ENCODE measurements at places on chromosomes 1 and 21. TPM values are rescaled to one million over a fixed set of nuclear protein-coding genes. Genes with fewer than 3 reads are reported as not detected.
A peak's percentile ranks its signal among the peaks of the same experiment; 100 is the strongest.

- H3K36me3 ChIP-seq: no peaks in the 10 kb centered on the region
- H3K4me1 ChIP-seq: no peaks in the 10 kb centered on the region
- H3K27ac ChIP-seq: no peak overlapping the region
These were observed 48.9 kb upstream of the MROH9 start for GRCh38 chr1:170886460-170886859.

- H3K4me1 ChIP-seq: no peaks in the 10 kb centered on the region
- no peak overlapping the region for H3K4me3 ChIP-seq
- H3K27me3 ChIP-seq: no peaks in the 10 kb centered on the region
- H3K27ac ChIP-seq: no peak overlapping the region
- no peak for DNase-seq
These were observed 15.1 kb downstream of the MAB21L3 start for GRCh38 chr1:116126281-116126680.

DNA sequence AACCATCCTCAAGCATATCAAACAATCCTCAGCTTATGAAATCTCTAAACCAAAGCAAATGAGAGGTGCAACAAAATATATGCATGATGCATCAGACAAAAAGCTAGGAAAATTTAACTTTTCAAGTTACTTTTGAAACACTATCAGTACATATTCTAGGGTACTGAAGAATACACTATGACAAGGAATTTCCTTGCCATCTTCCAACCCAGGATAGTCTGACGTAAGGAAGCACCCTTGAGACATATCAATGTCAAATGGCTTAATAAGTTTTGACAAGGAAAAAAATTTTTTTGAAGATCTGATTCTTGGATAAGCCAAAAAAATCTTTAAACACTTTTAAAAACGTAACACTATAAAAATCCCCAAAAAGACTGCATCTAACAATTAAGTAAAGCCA, 64.9 kb downstream of the KIFAP3 start:
- H3K36me3 ChIP-seq: peaks cover 4% of the 10 kb centered on the region
- no peak for DNase-seq
- H3K4me3 ChIP-seq: no peak overlapping the region
- no peak overlapping the region for H3K27ac ChIP-seq
- no peaks in the 10 kb centered on the region for H3K27me3 ChIP-seq
- no peaks in the 10 kb centered on the region for H3K4me1 ChIP-seq

FCER1G gene
- total RNA-seq: 12.6 TPM

- no peak overlapping the region for H3K4me3 ChIP-seq
- no peak overlapping the region for H3K27ac ChIP-seq
- no peaks in the 10 kb centered on the region for H3K36me3 ChIP-seq
- H3K4me1 ChIP-seq: no peaks in the 10 kb centered on the region
- no peak for DNase-seq
- no peaks in the 10 kb centered on the region for H3K27me3 ChIP-seq
These were observed 22.1 kb downstream of the GRHL3 start for GRCh38 chr1:24341260-24341659.

- peak overlapping the region; percentile 15 for H3K27ac ChIP-seq
These were observed 42.7 kb downstream of the ITSN1 start for GRCh38 chr21:33684923-33685560.

DNA sequence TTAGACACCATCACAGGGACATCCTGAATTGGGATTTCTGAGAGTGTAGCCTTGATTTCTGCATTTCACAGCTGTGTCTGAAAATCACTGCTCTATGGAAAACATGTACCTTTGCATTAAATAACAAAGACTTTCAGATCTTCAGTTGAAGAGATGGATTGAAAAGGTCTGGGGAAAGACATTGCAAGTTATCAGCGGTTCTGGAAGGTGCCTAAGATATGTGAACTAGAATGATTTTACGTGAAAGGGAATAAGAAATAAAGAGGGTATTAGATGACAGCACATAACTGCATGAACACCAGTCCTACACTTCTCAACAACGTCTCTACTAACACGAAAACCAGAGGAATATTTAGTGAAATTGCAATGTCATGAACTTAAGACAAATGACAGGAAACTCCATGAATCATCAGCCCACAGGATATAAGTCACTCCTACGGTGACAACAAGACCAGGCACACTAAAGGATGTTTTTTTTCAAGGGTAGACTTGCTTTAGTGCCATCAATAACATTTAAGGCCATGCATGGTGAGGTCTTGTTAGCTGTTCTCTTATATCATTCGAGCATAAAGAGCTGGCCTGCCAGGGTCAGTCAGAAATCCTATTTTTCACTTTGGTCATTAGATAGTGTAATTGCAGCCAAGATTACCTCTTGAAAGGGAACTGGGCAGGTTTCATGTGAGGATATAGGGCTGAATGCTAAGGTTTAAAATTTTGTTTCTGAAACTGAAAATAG, 283.1 kb downstream of the GRIK1 start:
- no peak overlapping the region for H3K27ac ChIP-seq
- H3K4me3 ChIP-seq: no peak overlapping the region
- DNase-seq: no peak
- no peaks in the 10 kb centered on the region for H3K4me1 ChIP-seq
- no peaks in the 10 kb centered on the region for H3K36me3 ChIP-seq

DNA sequence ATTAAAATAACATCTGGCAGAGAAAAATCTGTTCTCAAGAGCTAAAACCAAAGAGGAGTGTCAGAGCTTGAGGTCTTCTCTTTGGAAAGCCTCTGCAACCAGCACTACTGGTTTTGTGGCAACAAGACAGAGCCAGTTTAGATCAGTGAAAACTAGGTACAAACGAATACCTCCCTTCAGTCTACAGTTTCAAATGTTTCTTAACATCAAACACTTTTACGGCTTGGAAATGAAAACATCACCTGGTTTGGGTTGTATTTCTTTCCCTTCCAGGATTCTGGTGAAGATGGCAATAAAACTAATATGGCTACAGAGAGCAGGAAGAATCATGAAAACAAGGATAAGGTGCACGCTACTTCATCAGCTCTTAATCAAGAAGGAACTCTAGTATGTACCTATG, 339.4 kb upstream of the ESRRG start:
- H3K36me3 ChIP-seq: no peaks in the 10 kb centered on the region
- peak overlapping the region; percentile 49 for H3K27ac ChIP-seq
- no peaks in the 10 kb centered on the region for H3K4me1 ChIP-seq
- H3K4me3 ChIP-seq: no peak overlapping the region

DNA sequence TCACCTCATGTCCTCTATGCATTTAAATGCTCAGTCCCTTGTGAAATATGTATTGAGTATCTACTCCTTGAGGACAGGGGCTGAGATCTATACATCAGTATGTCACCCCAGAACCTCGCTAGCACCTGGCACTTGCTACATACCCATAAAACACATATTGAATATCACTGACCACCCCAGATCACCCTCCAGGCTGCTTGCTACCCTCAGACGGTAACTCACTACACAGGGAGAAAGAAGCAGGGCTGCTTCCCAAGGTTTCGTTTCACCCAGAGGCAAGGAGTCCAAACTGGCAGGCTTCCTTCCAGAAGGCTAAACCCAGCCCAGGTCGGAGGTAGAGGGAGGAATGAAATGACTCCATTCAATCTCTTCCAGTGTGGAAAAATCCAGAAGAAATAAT, 8.5 kb downstream of the INKA2 start:
- H3K4me3 ChIP-seq: no peak overlapping the region
- DNase-seq: no peak
- peaks cover 17% of the 10 kb centered on the region for H3K36me3 ChIP-seq
- peaks cover 44% of the 10 kb centered on the region for H3K4me1 ChIP-seq
- H3K27me3 ChIP-seq: no peaks in the 10 kb centered on the region

- no peak overlapping the region for H3K4me3 ChIP-seq
- no peak for DNase-seq
- no peaks in the 10 kb centered on the region for H3K27me3 ChIP-seq
- H3K27ac ChIP-seq: no peak overlapping the region
- no peaks in the 10 kb centered on the region for H3K36me3 ChIP-seq
- H3K4me1 ChIP-seq: peaks cover 11% of the 10 kb centered on the region
These were observed 87.4 kb downstream of the DHRS3 start for GRCh38 chr1:12530462-12531178.

DNA sequence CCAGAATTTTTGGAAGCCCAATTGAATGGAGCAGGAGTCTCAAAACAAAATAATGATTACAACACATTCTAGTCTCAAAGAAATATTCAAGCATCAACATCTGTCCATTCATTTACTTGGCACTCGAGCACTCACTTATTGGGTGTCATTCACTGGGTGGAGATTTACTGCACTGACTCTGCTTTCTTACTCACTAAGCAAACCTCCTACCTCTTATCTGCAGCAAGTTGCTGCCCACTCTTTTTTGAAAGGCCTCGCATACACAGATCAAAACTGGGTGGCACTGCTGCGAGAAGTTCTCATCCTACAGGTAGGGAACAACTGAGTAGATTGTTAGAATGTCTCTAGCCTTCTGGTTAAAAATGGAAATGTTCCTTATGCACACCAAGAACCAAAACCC, 18.0 kb downstream of the RHBDL2 start:
- no peaks in the 10 kb centered on the region for H3K36me3 ChIP-seq
- H3K27ac ChIP-seq: no peak overlapping the region
- no peak overlapping the region for H3K4me3 ChIP-seq
- H3K4me1 ChIP-seq: no peaks in the 10 kb centered on the region

DNA sequence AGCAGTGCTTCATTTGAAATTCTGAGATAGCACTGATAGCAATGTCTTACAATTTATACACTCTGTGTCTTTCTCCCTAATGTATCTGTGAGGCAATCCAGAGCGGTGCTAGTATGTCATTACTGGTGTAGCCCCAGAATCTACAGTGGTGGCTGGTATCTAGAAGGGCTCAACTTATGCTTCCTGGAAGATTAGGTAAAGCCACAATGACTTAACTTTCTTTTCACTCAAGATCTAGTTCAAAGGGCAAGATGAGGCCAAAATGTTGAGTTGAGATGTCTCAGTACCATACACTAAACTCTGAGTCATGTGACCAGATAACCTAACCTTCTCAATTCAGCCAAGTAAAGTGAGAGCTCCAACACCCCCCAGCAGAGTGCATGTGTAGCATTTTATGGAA, 77.5 kb downstream of the PAPPA2 start:
- no peak overlapping the region for H3K27ac ChIP-seq
- H3K36me3 ChIP-seq: no peaks in the 10 kb centered on the region
- H3K27me3 ChIP-seq: no peaks in the 10 kb centered on the region
- no peaks in the 10 kb centered on the region for H3K4me1 ChIP-seq
- H3K4me3 ChIP-seq: no peak overlapping the region

DNA sequence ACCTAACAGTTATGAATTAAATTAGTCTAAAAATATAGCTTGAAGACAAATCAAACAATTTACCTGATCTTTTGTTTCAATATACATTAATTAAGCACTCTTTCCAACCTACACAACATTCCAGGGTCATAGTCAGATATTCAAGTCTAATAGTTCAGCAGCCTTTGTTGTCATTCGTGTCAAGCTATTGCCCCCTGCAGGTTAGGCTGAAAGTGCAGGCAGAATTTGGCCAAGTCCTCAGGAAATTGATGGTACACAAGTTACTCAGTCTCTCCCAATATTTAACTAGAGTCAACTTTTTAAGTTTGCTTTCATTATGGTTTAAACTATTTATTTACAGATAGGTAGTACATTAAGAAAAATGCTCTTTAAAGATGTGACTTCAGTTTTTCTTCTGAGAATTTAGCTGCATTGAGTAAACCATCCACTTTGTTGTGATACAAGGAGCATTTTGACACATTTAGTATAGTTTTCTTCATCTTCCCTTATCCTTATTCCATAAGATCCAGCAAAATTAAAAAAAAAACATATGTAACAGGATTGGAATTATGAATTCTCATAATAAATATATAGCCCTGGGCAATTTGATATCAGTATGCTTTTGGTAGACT, 130.3 kb upstream of the DPYD start:
- peak; percentile 62 for DNase-seq
- no peak overlapping the region for H3K4me3 ChIP-seq
- no peak overlapping the region for H3K27ac ChIP-seq
- no peaks in the 10 kb centered on the region for H3K36me3 ChIP-seq
- peaks cover 78% of the 10 kb centered on the region for H3K27me3 ChIP-seq
- peaks cover 26% of the 10 kb centered on the region for H3K4me1 ChIP-seq

DNA sequence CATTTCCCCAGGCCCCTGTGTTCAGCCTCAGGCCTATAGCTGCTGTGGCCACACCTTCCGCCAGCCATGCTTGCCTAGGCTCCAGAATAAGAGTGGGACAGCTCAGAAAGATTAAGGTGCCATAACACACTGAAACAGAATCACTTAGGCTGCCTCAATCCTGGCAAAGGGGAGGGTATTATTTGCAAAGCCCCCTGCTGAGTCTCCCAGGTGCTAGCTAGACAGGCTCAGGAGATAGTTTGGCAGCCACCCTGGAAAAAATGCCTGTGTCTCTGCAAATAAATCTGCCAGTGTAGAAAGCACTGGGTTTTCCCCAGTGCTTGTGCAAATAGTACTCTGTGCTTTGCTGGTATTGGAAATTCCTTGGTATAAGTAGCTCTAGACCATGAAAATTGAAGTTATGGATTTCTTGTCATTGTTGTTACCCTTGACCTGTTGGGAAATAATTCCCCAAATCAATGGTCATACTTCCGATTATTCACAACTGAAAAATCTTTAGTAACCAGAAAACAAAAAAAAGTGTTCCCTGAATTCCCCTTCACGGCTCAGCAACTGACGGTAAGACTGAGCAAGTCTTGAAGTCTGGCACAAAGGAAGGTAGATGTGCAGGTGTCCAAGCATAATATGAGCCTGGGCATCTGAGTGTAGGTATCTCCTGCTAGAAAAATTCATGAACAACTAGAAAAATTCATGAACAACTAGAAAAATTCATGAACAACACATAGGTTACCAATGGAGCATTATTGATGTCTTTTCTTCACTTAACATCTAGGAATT, 56.9 kb downstream of the PROX1 start:
- peaks cover 3% of the 10 kb centered on the region for H3K27me3 ChIP-seq
- no peak overlapping the region for H3K4me3 ChIP-seq
- no peaks in the 10 kb centered on the region for H3K4me1 ChIP-seq
- H3K27ac ChIP-seq: no peak overlapping the region
- no peaks in the 10 kb centered on the region for H3K36me3 ChIP-seq

GSTM1 gene
- total RNA-seq: not detected

- H3K27me3 ChIP-seq: no peaks in the 10 kb centered on the region
- no peak for DNase-seq
- H3K4me3 ChIP-seq: no peak overlapping the region
- H3K27ac ChIP-seq: no peak overlapping the region
- no peaks in the 10 kb centered on the region for H3K36me3 ChIP-seq
These were observed 25.4 kb upstream of the FMO1 start for GRCh38 chr1:171222936-171223335.

XCL2 gene
- not detected for total RNA-seq

DNA sequence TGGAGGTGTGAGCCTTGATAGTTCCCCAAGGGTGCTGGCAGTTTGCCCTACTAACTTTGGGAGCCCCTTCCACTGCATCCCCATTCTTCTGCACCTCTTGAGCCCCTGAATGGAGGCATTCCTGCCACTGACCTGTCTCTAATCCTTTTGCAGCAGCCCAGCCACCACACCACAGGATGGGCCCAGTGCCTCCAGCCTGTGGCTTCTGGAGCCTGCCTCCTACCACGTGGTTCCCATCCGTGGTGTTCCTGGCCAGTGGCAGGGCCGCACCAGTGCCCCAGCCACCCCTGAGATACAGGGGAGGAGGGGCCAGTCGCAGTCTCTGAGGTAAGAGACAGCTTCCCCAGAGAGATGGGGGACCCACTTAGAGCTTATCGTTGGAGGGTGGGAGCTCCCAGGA, 14.4 kb downstream of the INAVA start:
- DNase-seq: no peak
- H3K36me3 ChIP-seq: no peaks in the 10 kb centered on the region
- H3K27me3 ChIP-seq: no peaks in the 10 kb centered on the region
- H3K4me1 ChIP-seq: peaks cover 74% of the 10 kb centered on the region

GRCh38 chr1:232457595-232457994, 172.3 kb downstream of the SIPA1L2 start:
- H3K27ac ChIP-seq: no peak overlapping the region
- H3K27me3 ChIP-seq: no peaks in the 10 kb centered on the region
- DNase-seq: no peak
- H3K36me3 ChIP-seq: peaks cover 3% of the 10 kb centered on the region
